ENCODE measurements at places on chromosomes 2 and 18.

- no peak for DNase-seq
Measured at GRCh38 chr2:211468877-211469663, 912.7 kb downstream of the CPS1 start.

GRCh38 chr2:126571403-126571802, 84.6 kb upstream of the GYPC start:
- DNase-seq, result no peak

GRCh38 chr2:203209538-203209937, 29.3 kb upstream of the CYP20A1 start:
- DNase-seq, result no peak

- DNase-seq, result no peak
Measured at GRCh38 chr2:75641587-75641986, 5.0 kb upstream of the MRPL19 start.

DNA sequence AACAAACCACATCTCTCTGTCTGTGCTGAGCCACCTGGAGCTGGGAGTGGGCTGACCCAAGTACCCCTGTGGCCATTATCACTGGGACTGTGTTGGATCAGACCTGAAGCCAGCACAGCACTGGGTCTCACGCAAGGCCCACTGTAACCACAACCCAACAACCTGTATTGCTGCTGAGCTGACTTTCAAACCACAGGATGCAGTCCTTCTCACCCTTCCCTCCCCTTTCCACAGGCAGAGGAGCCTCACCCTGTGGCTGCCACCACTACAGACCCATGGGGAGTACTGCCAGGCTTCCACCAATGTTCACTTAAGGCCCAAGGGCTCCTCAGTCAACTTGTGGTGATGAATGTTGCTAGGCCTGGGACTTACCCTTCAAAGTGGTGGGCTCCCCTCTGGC, 135.7 kb downstream of the DIS3L2 start:
- DNase-seq, result no peak

DNA sequence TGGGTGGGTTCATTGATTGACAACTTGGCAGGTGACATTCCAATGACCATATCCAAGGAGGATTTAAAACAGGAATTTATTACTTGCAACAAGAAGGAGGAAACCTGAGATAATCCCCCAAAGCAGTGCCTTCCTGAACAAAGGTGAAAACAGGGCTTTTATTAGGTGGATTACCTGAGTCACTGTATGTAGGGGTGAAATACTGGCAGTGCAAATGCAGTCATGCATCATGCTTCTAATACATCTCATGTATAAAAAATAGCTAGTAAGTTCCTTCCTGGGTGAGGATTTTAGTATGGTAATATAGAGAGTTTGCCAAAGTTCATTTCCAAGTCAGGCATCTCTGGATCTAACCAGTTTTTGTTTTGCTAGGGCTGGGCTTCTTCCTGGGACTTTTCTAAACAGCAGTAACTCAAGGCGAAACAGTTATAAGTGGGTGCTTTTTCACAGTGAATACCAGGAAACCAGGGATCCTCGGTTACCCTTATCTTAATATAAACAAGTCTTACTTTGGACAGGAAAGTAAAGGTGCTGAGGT, 583.4 kb upstream of the LRRTM1 start:
- no peak for DNase-seq

- DNase-seq, result peak; percentile 48
Measured at GRCh38 chr2:44244135-44244871, 31.0 kb upstream of the SLC3A1 start.

DNA sequence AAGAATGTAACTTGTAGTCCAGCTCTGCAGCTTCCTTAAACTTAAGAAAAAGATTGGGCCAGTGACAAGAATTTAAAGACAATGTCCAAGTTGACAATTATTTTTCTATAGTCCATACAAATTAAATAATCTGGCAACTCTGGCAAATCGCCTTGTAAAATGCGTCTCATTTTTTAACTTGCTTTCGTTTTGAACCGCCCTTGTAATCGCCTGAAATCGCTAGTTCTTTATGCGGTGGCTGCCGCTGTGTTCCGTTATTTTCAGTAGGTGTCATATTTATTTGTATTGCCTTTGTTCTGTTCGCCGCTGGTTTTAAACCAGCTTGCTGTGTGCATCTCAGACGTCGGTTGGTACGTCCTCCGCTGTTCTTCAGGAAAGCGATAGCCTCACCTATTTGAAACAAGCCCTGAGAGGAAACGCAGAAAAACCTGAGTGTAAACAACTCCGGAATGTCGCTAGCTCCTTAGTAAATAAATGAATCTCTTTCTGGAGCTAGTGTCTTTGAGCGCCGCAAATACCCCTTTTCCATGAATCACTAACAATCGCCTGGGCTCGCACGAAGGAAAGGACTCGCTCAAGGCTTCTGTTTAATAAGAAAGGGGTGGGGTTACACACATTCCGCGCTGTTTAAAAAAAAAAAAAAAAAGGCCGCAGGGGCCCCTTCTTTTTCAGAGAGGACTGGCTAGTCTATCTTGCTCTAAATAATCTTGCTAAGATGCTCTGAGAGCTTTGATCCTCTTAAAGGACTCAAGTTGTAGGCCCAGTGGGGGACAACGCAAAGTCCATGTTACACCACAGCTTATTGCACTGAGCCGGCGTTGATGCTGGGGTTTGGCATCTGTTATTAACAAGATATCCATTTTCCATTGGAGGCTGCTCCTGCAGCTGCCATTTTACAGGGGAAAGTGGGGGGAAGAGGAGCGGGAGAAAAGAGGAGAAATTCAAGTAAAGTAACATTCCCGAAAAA, 3.0 kb downstream of the HOXD8 start:
- no peak for DNase-seq

DNA sequence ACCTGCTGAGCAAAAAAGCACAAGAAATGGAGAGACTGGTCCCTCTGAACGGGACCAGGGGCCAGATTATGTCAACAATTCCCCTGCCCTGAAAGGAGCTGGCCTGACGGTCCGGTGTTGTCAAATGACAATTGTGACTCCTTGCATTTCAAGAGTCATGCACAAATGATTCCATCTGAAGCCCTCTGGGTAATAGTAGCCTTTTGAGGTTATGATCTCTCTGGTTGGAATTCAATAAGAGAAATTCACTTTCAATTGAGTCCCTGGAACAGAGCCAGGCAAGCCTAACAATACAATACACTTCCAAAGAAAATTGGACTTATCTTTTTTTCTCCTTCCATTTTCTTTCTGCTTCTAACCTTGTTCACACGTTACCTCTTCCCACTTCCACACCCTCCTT, 116.9 kb downstream of the C1D start:
- no peak for DNase-seq

DNA sequence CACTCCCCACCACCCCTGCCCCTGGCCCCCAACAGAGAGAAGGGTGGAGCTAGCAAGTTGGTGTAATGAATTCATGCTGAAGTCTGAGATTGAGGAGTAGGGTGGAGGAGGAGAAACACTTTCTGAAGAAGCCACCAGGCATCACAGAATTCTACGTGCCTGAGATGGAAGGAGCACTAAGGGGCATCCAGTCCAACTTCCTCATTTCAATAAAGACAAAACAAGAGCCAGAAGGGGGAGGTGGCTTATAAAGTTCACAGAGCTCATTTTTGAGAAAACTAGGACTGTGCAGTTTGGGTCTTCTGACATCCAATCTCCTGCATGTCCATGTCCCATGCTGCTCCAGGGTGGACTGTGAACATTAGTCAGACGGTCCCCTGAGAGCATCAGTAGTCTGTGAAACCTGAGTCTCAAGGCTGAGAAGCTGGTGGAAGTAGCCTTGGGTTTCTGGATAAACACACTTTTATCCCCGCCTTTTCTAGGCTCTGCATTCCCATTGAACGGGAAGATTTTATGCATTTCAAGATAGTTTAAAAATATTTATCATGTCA, 77.7 kb downstream of the TRIM43 start:
- DNase-seq, result no peak

DNA sequence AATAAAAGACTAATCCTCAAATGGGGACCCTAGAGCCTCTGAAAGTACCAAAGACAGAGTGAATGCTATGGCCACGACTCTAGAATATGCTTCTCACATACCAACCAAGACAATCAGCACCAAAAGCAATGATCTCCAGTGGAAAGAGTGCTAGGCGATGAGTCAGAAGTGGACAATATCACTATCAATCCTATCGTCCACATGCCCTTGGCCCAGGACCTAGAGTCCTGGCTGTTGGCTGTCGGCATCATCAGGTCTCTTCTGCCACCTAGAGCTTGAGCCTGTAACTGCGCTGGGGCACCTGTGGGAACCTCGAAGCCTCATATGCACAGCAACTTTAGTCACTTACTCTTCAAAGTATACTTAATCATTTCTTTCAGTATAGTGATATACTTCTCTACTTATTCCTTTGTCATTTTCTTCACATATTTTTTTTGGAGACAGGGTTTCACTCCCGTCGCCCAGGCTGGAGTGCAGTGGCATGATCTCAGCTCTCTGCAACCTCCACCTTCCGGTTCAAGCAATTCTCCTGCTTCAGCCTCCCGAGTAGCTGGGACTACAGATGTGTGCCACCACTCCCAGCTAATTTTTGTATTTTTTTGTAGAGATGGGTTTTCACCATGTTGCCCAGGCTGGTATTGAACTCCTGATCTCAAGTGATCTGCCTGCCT, 29.7 kb downstream of the NOL10 start:
- DNase-seq, result peak; percentile 55

GRCh38 chr18:35331367-35332087, 12.7 kb downstream of the ZNF24 start:
- no peak for DNase-seq

DNA sequence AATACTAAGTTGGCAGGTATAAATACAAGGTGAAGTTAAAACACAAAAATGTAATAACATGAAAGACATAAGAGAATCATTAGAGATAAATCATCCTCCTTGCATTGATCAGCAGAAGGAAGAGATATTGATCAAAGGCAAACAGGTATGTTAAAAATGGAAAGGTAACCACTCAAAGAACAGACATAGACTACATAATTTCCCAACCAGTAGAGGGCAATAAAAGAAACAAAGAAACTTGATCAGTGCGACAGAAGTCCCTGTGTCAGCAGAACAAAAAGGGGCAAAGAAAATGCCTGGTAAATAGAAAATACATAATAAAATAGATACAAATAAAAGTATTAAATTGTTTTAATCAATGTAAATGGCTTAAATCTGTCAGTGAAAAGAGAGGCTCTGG, 53.6 kb downstream of the FAM228A start:
- DNase-seq, result no peak

DNA sequence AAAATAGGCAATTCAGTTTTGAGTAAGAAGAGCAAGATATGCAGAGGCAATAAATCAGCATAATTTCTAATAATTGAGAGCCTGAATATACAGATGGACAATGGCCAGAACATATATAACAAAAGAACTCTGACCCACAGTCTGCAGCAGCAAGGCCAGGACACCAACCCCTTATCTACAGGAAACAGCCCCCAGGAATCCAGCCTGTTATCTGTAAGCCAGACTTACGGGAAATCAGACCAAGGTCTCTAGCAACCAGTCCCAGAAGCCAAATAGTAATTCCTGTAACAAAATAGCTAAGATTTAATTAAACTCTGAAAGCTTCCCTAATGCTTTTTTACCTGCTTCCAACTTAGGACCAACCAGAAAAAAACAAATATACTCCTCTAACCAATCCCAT, 434.5 kb upstream of the GYPC start:
- no peak for DNase-seq

DNA sequence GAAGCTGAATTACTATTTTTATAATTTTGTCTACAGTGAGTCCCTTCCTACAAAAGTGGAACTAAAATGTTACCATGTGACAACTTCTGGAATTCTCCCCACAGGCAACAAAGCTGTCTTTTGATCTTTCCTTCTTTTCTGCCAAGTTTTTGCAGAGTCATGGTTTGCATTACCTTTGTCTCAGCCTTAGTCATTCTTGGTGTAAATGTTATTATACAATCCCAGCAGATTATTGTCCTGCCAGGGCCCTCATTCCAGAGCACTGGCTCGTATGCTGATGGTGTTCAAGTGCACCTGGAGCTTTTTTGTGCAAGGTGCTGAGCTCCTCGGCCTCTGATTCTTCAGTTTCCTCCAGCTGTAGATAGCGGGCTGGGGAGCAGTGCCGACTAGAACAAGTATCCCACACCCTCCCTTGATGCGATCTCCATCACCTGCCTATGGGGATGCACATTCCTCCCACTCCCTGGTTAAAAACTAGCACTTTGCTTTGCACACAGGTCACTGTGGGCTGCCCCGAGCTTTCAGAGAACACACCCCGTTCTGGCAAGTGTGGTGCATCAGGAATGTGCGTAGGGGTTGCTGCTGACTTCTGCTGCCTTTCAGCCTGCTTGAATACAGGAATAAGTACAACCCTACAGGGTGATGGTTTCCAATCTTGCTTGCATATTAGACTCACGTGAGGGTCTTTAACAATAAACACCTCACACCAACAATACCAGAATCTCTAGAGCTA, 263.6 kb downstream of the RNF144A start:
- DNase-seq, result no peak

GRCh38 chr2:171878481-171878993, 15.5 kb downstream of the SLC25A12 start:
- DNase-seq, result no peak

GRCh38 chr2:32752952-32753351, 125.1 kb downstream of the TTC27 start:
- DNase-seq, result no peak

- DNase-seq, result peak; percentile 87
Measured at GRCh38 chr2:54570925-54571694, 115.0 kb downstream of the SPTBN1 start.

DNA sequence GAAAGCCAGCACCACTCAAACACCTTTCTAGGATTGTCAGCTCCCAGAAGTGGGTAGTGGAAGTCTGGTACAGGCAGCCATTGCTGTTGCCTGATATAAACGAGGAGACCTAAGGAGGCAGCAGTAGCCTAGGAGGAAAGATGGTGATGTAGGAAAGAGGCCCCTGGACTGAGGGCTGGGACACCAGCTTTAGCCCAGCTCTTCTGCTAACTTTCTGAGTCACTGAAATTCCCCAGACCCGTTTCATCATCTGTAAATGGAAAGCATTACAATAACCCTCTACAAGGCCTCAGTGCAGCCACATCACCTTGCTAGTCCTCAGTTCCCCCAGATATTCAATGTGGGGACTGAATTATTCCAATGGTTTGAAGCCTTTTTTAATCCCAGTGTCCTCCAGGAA, 336.5 kb downstream of the TNS1 start:
- no peak for DNase-seq

GRCh38 chr2:215218587-215219577, 80.5 kb upstream of the ABCA12 start:
- no peak for DNase-seq

DNA sequence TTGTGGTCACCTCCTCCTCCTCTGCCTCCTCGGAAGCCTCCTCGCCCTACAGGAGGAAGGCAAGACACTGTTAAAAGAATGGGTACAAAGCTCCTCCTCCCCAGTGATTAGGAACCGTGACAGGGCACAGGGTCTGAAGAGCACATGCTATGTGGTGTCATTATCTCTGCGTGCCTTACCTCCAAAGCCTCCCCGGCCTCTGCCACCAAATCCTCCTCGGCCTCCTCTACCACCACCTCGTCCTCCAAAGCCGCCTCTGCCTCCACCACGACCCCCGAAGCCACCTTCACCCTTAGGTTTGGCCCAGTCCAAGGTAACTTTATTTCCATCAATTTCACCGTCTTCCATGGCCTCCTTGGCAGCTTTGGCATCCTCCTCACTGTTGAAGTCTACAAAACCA, 9.1 kb downstream of the NCL start:
- DNase-seq, result peak; percentile 33
